ENCODE measurements at places on chromosomes 3 and 15.

GRCh38 chr15:86213888-86214287 is 134.2 kb downstream of the AGBL1 start:
- DNase-seq, result no peak

- no peak for DNase-seq
These were observed 249.3 kb upstream of the TGFBR2 start for GRCh38 chr3:30356866-30357753.

- DNase-seq, result no peak
These were observed 46.1 kb downstream of the METTL6 start for GRCh38 chr3:15380980-15381890.

DNA sequence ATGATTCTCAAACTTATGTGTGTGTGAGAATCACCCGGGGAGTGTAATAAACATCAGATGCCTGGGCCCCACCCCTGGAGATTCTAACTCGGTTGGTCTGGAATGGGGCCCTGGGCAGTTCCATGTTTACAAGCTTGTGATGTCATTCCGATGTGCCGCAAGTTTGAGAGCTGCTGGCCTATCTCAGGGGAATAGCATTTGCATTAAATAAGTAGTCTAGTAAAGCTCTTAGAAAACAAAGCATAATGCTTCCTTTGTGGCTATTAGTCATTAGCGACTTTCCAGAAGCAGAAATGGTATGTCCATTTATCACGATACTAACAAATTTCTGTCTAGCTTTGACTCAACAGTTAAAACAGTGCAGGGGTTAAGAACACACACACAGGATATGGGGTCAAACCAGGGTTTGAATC is 20.9 kb downstream of the PGBD4 start:
- DNase-seq, result no peak

DNA sequence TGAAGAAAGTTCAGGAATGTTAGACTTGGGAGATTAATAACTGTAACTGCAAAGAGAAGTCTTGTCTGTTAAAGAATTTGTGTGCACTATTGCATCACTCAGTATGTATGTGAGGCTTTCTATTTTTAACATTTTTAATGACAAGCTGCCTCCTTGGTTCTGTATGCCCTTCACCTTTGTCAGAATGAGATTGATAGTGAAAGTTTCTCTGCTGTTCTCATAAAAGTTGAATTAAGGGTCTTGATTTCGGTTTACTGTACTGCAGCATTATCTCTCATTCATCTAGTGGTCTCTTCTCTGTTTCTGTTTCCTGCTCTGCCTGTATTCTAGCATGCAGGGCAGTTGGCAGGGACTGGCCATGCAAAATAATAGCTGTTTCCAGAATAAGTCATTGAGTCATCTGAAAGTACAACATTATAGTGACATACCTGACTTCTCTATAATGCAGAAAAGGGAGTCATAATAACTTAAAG is 454.9 kb downstream of the IL5RA start:
- DNase-seq, result no peak

DNA sequence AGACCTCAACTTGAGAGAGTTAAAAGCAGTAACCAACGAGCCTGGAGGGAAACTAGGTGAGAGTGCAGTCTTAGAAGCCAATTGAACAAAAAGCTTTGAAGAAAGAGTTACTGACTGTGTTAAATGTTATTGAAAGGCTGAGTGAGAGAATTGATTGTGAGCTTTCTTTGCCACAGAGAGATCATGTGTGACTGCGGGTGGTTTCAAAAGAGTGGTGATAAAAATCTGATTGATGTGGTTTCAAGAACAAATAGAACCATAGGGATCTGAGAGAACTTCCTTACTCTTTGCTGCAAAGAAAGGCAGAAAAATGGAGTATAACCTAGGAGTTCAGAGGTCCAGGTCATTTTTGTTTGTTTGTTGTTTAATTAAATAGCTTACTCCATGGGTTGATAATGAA is 759.9 kb upstream of the ALCAM start:
- no peak for DNase-seq

GRCh38 chr3:198022604-198023003 is 62.6 kb downstream of the LMLN start:
- no peak for DNase-seq

DNA sequence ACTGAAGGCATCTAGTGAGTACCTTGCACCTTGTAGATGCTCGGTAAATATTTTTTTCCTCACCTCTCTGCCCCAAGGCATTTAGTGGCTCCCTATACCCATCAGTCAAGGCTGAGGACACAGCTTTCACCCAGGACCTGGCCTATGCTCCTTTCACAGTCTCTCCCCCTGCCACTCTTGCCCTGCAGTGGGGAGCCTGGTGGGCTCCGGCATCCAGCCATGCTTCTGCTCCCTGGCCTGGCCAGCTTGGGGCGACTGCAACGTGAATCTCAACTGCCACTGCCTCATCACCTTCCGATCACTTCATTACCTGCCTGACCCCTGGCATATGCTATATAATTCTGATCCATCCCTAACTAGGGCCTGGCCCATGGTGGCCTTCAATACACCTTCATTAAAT is 735 bp upstream of the CX3CR1 start:
- no peak for DNase-seq

DNA sequence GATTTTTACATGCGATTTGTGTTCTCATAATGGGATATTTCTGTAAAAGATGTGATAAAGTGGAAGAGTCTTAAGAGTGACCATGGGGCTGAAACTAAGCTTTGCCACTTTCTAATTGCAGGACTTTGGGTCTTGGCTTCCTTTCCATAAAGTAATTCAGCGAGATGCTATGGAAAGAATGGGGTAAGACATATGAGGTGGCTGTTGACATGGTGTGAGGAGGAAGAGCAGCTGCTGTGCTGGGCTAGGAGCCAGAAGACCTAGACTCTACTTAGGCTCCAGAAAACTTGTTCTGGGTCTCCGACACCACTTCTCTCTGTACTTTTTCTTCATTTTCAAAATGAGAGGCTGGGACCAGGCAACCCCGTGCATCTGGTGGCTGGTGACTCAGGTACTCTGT is 654.5 kb upstream of the CFAP20DC start:
- no peak for DNase-seq

DNA sequence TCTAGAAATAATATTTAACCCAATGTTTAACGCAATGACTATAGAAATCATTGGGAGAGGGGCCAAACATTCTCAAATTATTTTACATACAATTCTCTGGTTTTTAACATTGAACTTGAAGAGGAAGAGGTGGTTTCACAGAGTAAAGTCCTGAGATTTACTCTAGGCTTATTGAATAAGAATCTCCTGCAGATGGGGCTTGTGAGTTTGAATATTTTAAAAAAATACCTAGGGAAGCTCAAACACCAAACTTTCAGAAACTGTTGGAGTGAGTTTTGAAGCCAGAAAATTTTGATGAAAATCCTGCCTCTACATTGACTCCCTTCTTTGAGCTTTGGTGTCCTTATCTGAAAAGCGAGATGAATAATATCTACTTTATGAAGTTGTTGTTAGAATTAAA is 906.6 kb downstream of the TUSC7 start:
- DNase-seq, result no peak

DNA sequence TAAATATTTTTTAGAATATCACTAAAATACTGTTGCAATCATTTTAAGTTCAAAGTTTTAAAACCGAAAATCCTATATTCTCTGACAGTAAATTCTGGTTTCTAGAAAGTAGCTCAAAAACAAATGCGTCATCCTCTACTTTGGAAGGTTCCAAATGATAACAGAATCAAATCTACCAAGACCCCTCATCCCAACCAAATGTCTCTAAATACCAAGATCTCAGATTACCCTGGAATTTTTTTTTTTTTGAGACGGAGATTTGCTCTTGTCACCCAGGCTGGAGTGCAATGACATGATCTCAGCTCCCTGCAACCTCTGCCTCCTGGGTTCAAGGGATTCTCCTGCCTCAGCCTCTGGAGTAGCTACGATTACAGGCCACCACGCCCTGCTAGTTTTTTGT is 16.8 kb downstream of the TBL1XR1 start:
- DNase-seq, result no peak

- DNase-seq, result no peak
These were observed 78.3 kb downstream of the B3GALNT1 start for GRCh38 chr3:161026612-161027510.

- DNase-seq, result no peak
These were observed 23.6 kb downstream of the PRR20G start for GRCh38 chr3:127264292-127264691.

DNA sequence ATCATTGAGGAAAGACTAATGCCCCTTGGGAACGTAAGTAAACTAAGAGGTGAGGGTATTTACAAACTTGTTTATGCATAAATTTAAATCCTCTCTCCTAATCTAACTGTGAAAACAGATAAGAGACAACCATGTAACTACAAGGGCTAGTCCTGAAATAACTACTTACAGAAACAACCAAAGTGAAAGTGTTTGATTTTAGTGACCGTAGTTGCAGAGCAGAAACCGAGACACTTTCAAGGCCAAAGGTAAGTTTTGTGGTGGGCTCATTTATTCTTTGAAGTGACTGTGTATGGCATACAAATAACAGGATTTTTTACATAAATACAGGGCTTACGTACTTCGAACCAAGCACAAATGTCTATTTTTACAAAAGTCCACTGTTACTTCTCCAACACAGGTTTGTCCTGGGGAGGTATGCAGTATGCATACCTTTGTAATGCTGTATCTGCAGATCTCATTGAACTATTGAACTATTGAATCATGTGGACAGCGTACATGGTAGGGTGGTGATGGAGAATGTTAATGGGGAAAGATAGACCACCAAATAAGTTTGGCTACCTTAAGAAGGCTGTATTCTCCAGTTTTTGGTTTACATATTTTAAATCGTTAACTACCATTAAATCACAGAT is 99.6 kb upstream of the RBMS3 start:
- DNase-seq, result no peak

DNA sequence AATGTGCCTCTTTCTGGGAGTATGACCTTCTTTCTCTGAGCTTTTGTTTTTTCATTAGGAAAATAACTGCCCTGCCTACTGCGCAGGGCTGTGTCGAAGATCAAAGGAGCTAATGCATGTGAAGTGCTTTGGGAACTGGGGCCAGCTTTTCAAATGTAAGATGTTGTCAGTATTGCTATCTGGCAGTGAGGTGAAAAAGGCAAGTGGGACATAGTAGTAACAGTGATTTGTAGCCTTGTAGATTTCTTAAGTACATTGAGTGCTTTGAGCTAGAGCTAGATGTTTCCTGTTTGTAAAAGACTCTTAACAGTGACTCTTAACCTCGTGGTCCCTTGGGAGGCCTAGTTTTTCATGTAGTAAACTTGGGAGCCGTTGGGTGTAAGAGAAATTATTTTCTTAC is 126.5 kb downstream of the ECT2 start:
- no peak for DNase-seq

Measured in stimulated activated CD8-positive, alpha-beta memory T cell treated with anti-CD3 and anti-CD28 coated beads, Interleukin-7, amount 100 ng/mL, for 24 hours (primary cell).